Neural progenitor cell (in vitro differentiated cells): ENCODE measurements at places on chromosomes 7 and 10. TPM values are rescaled to one million over a fixed set of nuclear protein-coding genes. Genes with fewer than 3 reads are reported as not detected.

- DNase-seq, result no peak
Observed at GRCh38 chr10:71359364-71360046, 37.2 kb upstream of the CDH23 start.

C10orf53 gene
- not detected in 2 replicates for total RNA-seq

DNA sequence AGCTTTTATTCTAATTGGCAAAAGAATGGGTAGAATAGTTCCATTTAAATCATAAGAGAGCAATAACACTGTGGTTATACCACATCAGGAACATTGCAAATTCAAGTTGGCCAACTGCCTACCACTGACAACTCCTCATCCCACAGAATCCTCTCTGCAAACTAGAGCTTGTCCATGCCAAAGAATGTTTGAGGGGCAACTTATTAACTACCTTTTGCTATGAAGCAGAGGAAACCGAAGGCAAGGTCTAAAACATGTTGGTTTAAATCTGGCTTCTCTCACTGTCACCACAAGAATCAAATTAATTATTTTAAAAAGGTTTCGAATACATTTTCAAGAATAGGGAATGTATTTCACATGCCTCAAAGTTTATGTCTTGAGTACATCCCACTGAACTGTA is 36.0 kb downstream of the RHOBTB1 start:
- DNase-seq, result no peak

GRCh38 chr7:14125998-14126397 is 136.5 kb upstream of the ETV1 start:
- peak; percentile 13 for DNase-seq

ETV1 gene
- 35.5 and 36.8 TPM in 2 replicates for total RNA-seq

SLC16A9 gene
- 39.6 and 48.5 TPM in 2 replicates for total RNA-seq
